ENCODE measurements at places on chromosomes 5 and 9.

GRCh38 chr9:85167146-85167545 lies 497.6 kb downstream of the NTRK2 start:
- DNase-seq, result no peak

DNA sequence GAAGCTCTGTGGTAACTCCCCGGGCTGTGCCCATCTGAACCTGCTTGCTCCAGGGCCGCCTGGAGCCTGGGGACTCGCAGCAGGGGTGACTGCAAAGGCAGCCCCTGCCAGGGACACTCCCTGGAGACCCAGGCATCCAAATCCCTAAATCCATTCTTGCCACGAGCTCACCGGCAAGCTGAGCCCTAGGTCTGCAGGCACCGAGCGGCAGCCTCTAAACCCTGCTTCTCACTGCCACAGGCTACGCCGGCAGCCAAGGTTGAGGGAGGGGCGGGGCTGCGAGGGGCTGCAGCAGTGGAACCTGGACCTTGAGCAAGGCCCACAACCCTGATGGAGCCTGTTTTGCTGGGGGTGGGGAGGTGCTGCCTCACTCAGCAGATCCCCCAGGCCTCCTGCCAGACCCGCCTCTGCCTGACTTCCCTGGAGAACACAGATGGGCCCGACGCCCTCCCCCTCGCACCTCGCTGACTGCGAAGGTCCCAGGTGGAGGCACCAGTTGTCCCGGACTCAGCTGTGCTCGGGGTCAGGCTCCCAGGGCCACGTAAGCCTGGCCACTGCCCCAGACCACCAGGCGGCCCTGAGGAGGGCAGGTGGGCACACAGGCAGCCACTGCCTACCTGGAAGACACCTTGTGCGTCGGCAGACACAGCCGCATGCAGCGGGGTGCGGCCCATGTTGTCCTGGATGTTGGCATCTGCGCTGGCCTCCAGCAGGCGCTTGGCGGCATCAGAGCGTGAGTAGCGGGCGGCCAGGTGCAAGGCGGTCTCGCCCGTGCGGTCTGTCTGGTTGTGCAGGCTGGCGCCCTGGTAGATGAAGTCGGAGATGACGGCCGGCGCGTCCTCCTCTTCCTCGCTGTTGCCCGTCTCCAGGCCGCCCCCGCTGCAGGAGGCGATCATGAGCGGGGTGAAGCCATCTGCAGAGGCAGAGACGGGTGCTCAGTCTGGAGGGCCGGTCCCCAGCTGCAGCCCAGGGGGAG lies 17.4 kb upstream of the SEC16A start:
- DNase-seq, result no peak

DNA sequence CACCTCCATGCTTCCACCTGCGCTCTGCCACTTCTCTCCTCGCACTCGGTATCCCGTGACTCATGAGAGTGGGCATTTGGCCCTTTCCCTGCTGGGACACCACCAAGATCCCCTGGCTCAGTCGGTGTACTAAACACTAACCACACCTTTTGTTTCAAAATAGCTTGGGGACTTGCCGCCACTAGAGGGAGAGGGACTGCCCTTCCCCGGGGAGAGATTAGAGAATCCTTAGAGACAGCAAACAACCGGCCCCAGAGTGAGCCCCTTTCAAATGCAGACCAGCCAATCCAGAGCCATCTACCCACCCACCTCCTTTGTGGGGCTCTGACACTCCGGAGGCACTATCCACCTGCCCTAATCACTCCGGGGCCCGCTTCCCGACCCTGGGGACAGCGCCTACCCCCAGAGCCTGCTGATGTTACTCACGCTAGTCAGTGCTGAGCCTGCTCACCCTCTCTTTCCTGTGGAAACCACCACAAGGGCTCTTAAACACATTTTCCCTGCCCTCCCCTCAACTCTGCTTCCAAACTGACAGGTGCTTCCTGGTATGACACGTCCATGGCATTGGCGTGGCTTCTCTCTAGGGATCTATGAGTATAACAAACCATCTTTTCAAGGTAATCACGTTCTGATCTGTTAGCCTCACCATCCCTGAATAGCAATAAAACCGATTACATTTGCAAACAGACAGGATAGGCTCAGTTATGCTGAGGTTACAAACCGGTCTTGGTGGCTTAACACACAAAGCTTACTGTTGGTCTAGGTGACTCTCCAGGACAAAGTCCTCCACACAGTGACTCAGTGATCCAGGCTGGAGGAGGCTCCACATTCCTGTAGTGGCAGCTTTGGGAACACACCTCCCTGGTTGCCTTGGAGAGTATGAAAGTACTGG lies 180.1 kb upstream of the MVB12B start:
- no peak for DNase-seq

- DNase-seq, result no peak
Measured at GRCh38 chr9:6214903-6215302, 704 bp upstream of the IL33 start.

GRCh38 chr9:87663556-87663955 lies 62.4 kb upstream of the CTSL start:
- DNase-seq, result no peak

- peak; percentile 7 for DNase-seq
Measured at GRCh38 chr5:106675687-106676086, 995.0 kb downstream of the EFNA5 start.

- DNase-seq, result no peak
Measured at GRCh38 chr5:142931896-142932686, 161.9 kb downstream of the ARHGAP26 start.

DNA sequence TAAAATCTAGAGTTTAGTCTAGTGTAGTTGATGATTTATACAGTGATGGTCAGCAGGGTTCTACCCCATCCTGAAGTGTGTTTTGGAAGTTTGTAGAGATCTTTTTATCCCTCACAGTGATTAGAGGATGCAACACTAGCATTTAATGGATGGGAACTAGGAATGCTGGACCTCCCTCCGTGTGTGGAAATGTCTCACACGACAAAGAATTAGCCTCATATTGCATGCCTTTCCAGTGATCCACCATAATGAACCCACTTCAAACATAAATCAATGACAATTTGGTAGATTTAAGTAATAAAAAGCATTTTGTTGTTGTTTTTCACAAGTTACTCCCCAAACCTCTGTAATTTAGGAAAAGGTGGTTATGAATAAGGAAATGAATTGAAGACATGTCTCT lies 82.5 kb upstream of the LMNB1 start:
- DNase-seq, result no peak

DNA sequence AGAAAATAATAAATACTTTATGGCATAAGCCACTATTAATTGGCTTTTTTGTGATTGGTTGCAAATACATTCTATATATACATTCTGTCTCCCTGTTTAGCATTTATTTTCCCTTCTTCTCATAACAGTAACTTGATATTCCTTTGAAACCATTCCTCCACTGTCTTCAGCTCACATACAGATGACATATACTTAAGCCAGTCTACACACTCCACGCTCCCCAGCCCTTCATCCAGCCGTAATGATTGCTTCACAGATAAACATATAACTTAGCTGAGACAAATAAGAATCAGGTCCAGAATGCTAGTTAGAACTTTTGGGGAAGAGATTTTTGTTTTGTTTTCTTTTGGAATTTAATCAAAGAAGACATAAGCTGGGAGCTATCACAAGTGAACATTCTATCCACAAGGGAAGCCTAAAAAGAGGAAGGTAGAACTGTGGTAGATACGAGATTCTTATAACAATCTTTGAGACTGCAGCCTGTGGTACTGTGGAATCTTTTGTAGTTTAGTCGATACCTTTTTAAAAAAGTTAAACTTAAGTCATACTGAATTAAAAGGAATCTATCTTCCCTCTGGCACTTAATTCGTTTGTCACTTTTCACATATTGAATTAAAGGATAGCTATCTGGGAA lies 365.1 kb upstream of the PRR16 start:
- DNase-seq, result no peak

DNA sequence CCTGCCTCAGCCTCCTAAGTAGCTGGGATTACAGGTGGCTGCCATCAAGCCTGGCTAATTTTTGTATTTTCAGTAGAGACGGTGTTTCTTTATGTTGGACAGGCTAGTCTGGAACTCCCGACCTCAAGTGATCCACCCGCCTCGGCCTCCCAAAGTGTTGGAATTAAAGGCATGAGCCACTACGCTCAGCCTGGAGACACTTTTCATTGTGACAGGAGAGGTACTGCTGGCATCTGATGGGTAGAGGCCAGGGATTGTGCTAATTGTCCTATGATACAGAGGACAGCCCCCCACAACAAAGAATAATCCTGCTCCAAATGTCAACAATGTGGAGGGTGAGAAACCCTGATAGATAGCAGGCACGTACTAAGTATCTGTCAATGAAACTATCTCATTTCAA lies 91.3 kb upstream of the SLC25A48 start:
- DNase-seq, result no peak

GRCh38 chr9:109098171-109098959 lies 21.4 kb downstream of the TMEM245 start:
- peak; percentile 87 for DNase-seq

DNA sequence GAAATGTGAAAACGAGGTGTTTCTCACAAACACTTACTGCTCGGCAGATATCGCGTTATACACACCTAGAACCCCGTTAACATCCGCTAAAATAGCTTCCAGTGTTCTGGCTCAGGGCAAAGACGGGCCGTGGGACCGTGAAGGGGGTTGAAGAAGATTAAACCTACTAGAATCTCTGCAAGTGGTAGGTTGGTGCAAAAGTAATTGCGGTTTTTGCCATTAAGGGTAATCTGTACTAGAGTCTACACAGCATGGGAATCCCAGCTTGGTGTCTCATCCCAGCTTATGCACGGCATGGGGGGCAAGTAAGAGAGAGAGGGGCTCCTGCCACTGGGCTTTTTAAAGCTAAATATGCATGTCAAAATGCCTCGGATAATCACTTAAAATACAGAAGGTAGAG lies 43.9 kb downstream of the HRH2 start:
- no peak for DNase-seq

DNA sequence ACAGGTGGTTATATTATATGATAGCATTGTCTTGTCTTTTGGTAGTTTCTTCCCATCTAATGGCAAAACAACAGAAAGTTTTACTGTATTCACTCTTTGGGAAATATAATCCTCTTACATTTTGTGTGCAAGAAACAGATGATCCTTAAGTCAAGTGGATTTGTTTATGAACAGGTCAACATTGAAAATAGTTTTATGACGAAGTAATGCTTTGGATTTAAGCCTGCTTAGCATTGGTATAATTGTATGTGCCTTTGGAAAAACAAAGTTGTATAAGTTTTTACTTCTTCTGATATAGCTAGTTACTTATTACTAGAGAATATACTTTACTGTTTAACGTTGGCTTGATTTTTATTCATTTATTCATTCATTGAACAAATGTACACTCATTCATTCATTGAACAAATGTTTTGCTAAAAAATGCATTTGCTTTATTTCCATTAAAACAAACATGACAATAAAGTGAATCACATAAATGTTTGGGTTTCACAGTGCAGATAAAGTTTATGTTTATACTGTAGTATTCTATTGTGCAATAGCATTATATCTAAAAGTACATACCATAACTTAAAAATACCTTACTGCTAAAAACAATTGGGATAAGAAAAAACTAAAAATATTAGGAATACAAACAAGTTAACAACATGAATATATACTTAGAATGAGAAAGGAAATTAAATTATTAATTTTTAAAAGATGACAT lies 12.3 kb downstream of the SGCD start:
- no peak for DNase-seq

DNA sequence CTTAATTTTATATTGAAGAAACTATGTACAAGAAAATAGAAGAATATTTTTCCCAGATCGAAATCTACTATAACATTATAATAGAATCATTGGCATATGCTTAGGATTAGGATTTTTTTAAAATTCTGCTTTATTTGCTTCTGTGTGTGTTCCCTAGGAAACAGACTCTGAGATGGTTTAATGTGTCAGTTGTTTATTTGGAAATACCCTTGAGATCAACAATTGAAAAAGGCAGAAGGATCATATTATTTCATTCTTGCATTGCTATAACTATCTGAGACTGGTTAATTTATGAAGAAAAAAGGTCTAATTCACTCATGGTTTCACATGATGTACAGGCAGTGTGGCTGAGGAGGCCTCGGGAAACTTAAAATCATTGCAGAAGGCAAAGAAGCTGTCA lies 622.6 kb downstream of the PRR16 start:
- no peak for DNase-seq

DNA sequence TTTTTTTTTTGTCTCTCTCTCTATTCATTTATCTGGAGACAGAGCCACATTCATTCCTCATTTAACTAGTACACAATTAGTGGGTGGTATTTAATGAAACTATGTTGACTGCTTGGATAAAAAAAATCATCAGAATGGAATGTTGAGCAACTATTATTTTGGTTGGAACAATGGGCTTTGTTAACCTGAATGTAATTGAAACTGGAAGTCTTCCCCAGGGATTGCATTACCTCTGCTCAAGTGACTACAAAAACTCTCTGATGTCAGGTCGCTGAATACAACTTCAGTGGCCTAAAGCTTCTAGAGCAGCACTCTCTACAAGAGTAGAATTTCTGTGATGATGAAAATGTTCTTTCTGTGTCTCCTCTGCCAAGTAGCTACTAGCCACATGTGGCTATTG lies 295.8 kb downstream of the DEPDC1B start:
- no peak for DNase-seq

DNA sequence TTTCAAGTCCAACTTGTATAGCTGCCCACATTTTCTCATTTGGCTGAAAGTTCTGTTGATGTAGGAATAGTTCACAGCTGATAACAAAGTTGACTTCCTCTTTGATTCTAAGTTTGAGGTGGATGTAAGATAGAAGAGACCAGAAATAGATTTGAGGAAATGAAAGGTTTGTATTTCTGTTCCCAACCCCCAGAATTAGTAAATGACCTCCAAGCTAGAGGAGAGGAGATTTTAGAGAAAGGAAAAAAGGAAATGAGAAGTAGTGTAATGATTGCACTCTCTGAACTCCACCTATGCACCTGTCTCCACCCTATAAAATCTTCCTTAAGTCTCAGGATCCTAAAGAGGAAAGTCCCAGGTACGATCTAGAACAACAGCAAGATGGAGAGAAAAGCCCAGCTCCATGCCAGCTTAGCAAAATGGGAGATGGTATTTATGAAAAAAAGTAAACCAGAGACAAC lies 130.4 kb upstream of the POC5 start:
- no peak for DNase-seq

GRCh38 chr5:963310-963672 lies 45.3 kb upstream of the NKD2 start:
- no peak for DNase-seq

- no peak for DNase-seq
Measured at GRCh38 chr5:78573318-78573717, 75.3 kb downstream of the LHFPL2 start.

DNA sequence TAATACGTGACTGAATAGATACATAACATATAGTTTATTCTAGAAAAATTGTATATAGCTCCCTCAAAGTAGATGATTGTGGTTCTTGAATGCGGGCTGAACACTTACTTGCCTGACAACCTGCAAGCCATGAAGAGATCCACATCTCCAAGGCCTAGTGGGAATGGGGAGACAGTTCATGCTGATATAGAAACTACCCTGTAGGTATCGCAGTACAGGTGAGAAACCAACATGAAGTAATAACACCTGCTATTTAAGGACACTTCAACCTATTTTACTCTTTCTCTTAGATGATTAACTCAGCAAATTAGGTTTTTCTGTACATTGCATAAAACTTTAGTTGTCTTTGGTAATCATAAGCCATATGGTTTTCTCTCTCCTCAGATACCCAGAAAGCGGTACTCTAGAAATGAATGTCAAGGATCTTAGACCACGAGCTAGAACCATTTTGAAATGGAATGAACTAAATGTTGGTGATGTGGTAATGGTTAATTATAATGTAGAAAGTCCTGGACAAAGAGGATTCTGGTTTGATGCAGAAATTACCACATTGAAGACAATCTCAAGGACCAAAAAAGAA lies 47.3 kb downstream of the UHRF2 start:
- DNase-seq, result no peak
